ENCODE measurements at places on chromosomes 7 and 10.
A peak's percentile ranks its signal among the peaks of the same experiment; 100 is the strongest.

- no peak for DNase-seq
Measured at GRCh38 chr10:80276335-80276734, 13.1 kb downstream of the MAT1A start.

- no peak for DNase-seq
Measured at GRCh38 chr10:101229266-101230182, at the start of gene LBX1. LBX1 (minus strand) TSS chr10:101229463; CDS start chr10:101228815, 648 bp downstream.

- no peak for DNase-seq
Measured at GRCh38 chr7:31336202-31337001, 4.1 kb downstream of the NEUROD6 start.

DNA sequence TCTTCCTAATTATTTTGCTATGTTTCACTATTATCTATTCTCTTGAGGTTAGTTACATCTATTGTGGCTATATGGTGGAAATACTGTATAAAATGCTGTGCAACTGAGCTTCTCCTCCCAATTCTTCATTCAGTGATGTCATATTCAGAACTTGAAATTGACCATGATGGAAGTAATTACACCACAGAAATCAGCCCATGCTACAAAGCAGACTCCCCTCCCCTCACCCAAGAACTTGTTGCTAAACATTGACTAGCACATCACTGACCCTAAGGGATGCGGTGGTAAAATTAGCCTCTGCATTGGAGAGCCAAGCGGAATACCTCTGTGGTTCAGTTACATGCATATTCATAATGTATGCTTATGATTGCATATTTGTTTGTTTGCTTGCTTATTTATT is 8.8 kb downstream of the CALD1 start:
- DNase-seq: no peak

GRCh38 chr10:34768261-34768971 is 46.7 kb downstream of the PARD3 start:
- no peak for DNase-seq

DNA sequence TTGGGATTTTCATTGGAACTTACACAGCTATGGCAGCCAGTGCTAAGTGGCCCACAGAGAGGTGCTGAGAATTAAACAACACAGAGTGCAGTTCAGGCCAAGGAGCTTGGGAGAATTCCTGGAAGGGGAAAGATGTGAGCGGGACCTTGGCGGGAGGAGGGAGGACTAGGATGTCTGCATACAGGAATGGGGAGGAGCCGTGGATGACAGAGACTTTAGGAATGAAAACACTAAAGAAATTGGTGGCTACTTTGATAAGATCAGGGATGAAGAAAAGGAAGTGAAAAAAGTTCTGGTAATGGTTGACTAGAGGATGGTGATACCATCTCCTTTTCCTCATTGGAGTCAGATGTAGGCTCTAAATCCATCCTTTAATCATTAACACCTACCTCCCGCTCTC is 234.2 kb upstream of the FZD8 start:
- DNase-seq: no peak

GRCh38 chr7:25926451-25926850 is 225.5 kb upstream of the NFE2L3 start:
- DNase-seq: no peak

DNA sequence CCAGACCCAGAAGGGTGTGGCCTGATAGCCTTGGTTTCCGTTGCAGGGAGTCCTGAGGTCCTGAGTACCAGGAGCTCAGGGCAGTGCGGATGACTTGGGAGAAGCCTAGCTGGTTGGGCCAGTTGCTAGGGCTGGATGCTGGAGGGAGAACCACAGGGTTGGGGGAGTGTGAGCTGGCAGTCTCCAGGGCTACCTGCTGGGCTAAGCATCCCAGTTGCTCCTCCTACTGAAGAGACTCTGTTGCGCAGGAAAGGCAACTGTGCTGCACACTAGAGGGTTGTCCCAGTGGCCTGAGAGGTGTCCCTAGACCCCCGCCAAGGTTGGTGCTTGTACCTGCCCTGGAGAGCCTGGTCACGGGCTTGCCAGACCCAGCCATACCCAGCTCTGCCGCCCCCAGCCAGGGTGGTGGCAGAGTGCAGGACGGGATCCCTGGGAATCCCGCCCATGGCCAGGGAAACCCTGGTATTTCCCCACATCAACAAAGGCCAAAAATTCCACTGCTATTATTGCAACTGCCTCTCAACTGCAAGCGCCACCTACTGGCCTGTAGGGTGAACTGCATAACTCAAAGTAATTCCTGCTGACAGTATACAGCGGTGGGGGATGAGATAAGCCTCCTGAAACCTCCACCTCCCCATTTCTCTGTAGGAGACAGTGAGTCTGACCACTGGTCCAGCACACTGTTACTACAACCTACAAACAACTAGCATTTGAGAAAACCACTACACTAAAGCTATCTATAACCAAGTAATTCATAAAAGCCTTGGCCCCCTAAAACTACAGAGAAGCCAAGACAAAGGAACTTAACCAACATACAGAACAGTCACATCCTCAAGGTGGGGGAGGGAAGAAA is 67.6 kb upstream of the DDC start:
- DNase-seq: peak; percentile 45

DNA sequence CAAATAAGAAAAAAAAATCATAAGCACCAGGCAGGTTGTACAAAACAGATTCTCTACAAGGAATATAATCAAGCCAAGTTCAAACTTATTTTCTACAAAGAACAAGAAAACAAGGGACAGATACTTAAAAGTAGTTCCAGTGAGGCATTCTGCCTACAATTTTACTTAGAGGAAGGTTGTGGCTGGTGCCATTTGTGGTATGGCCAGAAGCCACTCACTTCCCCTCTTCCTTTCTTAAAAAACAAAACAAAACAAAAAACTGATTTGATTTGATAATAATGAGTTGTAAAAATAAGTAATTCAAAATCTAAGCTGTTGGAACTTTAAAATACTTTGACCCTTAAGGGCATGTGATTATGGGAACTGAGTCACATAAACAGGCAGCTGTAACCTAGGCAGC is 420.6 kb downstream of the CALN1 start:
- DNase-seq: no peak

DNA sequence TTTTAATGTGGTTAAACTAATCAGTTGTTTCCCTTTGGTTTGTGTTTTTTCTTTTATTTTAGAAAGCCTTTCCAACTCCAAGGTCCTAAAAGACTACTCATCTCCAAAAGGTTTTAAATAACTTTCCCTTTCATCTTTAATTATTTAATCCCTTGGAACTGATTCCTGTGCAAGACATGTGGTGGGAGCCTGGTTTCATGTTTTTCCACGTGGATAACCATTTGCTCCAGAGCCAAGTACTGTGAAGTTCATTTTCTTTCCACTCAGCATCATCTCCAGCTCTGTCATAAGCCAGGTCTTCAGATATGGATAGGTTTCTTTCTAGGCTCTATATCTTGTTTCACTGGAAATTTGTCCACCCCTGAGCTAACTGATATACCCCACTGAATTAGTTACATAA is 16.7 kb downstream of the PPP1R3C start:
- no peak for DNase-seq

All from stimulated activated CD4-positive, alpha-beta T cell treated with anti-CD3 and anti-CD28 coated beads, Interleukin-1b, Interleukin-23, amount 100 ng/mL, for 48 hours (primary cell).